ENCODE measurements at places on chromosomes 11 and 22.

- DNase-seq, result no peak
These were observed 51.7 kb downstream of the ZNF143 start for GRCh38 chr11:9512370-9513019.

DNA sequence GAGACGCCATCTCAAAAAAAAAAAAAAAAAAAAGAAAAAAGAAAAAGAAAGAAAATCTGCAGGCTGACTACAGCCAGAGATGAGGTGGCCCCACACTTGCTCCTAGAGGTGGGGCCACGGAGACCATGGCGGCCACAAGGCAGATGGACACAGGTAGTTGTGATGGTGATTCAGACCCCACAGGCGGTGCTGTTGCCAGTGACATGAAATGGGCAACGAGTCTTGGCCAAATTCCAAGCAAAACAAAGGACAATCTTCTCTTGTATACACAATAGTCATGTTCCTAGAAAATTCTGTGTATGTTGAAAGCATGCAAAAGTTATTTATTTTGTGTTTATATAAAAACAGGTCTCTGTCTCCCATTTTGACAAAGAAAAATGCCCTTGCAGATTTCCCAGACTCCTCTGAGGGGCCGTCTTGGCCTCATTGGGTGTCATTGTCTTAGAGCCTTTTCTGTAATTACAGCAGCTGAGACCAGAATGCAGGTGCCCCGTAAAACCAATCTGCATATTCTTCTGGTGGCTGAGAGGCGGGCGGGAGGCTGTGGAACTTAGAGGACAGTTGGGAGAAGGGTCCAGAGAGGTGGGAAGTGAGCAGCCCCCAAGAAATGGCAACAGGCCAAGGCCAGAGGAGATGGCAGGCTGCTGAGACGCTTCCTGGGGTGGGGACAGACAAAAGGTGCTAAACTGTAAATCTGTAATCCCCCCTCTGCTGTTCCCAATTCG lies 22.5 kb upstream of the DAGLA start:
- DNase-seq, result no peak

DNA sequence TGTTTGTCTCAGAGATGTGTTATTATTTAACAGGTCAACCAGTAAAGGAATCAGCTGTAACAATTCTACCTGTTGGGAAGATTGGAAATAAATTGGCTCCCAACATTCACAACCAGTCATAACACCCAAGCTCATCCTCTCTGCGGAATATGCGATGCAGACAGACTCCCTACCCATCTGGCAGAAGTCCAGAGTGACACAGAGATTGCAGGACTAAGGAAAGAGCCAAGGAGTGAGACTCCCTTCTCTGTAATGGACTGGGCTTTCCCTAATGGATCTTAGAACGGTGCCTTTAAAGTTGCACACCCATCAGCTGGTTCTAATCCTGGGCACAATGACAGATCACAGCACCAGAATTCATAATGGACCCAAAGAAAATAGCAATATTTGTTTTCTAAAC lies 27.8 kb upstream of the UBASH3B start:
- DNase-seq, result no peak

DNA sequence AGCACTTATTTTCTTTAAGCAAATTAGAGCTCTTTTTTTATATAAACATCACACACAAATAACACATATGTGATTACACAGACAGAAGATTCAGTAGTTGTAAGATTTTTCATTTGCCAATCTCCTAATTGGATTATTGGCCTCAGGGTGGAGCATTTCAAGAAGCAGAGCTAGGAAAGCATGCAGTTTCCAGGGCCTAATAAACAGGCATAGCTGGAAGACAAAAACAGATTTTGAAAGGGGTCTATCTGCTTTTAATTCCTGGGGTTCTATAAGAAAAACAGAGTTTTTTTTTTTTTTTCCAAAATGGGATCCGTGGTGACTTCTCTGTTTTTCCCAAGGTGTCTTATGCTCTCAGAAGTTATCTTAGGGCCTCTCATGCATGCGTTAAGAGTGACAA lies 7.6 kb upstream of the FOLR3 start:
- DNase-seq, result no peak

GRCh38 chr11:45280449-45280848 lies 5.7 kb downstream of the SYT13 start:
- DNase-seq, result no peak

GRCh38 chr22:27531782-27532530 lies 269.6 kb downstream of the MN1 start:
- no peak for DNase-seq

DNA sequence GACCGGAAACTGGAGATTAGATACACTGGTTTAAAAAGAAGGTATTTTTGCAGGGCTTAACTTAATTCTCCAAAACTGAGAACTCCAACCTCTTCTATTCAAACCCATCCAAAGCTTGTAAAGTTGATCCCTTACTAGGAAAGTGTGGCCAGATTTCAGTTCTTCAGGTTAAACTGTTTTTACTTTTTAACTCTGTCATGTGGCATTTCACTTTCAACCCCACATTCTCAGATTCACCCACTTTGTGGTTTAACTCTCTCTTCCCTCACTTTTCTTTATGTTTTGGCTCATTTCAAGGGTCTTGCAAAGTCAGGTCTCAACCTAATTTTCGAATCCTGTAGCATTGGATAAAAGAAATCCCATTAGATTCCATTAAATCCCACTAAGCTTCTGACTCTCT lies 75.4 kb downstream of the MPPED2 start:
- no peak for DNase-seq

DNA sequence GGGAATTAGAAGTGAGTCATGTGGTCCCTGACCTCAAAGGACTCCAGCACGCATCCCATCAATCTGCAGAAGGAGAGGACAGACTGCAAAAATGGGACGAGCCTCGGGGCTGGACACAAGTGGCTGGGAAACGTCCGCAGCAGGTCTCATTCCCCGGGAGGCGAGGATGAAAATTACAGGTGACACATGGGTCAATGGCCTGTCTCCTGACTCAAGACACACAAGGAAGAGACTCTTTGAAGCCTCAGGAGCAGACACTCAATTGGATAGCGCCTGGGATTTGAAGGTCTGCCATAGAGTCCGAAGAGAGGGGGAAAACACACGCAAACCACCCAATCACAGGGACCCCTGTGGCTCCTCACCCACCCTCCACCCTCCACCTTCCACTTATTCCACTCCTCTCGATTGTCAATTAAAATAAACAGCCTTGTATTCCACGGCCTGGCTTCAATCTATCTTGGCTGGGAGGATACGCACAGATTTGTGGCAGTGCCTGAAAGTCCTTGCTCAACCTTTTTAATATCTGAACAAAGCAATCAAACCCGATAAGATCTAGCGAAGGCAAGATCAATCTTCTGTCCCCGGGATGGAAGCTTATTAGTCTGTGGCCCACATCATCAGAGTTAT lies 101.8 kb upstream of the CADM1 start:
- DNase-seq, result no peak

DNA sequence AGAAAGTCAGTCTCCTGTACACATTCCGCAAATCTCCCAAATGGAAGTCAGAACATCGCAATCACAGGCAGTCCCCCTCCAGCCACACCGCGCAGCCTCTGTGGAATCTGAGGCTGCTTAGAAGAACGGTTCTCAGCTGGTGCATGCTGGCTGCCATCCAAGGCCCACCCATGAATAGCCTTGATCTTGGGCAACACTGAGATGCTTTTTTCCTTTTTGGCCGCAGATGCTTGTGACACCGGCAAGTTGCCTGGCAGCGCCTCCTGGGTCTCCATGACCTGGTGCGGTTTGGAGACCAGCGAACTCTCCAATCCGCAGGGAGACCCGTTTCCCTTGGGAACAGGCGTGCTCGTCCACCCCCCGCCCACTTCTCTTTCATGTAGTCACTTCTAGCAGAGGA lies 26.3 kb upstream of the PHF21B start:
- DNase-seq, result no peak

DNA sequence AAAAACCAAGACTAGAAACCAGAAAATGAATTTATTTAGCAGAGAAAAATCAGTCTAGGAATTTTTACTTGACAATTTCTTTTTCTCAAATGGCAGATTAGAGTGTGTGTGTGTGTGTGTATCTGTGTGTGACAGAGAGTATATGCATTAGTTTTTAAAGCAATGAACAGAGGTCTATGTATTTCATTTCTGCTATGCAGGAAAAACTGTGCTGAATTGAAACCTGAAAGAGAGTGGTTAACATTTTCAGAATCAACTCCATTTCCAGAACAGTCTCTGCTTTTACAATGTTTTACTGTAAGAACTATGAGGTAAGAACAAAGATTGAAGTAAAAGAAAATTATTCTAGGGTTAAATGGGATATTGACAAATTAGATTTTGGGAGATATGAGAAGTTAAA lies 114.8 kb downstream of the GRM5 start:
- no peak for DNase-seq

DNA sequence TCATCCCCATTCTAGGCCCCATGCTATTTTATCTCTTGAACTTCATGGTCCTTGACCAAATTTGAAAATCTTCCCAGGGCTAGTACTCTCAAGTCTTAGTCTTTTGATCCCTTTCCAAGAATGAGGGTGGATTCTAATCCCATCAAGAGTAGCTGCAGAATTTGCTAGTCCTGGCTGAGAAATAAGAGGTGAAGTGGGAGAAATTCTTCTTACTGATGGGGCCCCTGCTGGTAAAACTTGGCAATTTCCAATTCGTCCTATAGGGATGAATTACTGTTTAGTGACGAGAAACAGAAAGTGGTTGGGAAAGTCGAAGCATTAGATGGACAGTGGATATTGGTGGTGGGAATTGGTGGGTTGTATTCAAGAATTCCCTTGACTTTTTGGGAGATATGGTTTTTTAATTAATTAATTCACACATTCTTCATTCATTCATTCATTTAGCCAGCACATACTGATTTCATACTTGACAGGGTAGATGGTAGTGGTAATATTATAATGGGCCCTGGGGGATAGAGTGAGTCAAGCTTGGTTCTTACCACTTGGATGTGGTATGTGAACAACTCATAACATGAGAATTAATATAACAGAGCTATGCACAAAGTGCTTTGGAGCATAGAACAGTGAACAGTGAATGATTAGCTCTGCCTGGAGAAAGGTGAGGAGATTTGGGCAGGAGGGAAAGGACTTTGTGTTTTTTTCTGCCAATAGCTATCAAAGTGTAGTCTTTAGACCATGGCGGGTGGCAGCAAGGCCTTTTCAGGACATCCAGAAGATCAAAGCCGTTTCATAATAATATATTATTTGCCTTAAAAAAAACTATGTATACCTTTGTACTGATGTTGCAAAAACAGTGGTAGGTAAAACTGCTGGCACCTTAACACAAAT lies 103.8 kb downstream of the STIM1 start:
- DNase-seq, result no peak

DNA sequence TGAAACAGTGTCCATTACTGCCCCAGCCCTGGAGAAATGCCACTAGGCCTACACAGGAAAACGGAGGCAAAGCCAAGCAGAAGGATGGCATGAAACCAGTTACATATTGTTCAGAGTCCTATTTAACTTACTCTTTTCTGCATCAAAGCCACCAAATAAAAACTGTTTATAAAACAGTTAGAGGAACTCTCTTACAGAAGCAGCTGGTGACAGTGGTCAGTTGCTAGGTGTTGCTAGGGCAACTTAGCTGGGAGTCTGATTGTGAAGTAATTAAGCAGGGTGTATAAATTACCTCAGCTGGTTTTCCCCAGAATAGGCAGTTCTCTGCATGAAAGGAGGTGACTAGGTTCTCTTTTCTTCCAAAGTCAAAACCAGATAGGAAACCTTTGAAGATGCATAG lies 115.6 kb upstream of the ZBED5 start:
- no peak for DNase-seq

GRCh38 chr22:37734964-37735451 lies 38.2 kb downstream of the TRIOBP start:
- no peak for DNase-seq

GRCh38 chr11:6273188-6273587 lies 13.6 kb downstream of the CCKBR start:
- DNase-seq, result no peak

GRCh38 chr22:34847072-34847471 lies 218.9 kb upstream of the ISX start:
- DNase-seq, result no peak

- no peak for DNase-seq
These were observed 22.5 kb downstream of the CAVIN3 start for GRCh38 chr11:6297831-6298230.

DNA sequence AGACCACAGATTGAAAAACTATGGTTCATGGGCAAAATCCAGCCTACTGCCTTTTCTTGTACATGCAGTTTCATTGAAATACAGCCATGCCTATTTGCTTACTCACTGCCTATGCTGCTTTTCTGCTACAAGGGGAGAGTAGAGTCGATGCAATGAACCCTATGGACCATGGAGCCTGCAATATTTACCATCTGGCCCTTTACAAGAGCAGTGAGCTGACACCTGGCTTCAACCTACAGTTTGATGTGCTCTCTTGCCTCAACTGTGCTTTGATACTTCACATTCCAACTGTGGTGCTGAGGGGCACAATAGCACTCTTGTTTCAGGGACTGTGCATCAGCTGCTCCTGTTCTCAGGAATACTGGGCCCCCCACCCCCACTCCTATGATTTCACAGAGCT lies 239.5 kb upstream of the SORL1-AS1 start:
- no peak for DNase-seq

DNA sequence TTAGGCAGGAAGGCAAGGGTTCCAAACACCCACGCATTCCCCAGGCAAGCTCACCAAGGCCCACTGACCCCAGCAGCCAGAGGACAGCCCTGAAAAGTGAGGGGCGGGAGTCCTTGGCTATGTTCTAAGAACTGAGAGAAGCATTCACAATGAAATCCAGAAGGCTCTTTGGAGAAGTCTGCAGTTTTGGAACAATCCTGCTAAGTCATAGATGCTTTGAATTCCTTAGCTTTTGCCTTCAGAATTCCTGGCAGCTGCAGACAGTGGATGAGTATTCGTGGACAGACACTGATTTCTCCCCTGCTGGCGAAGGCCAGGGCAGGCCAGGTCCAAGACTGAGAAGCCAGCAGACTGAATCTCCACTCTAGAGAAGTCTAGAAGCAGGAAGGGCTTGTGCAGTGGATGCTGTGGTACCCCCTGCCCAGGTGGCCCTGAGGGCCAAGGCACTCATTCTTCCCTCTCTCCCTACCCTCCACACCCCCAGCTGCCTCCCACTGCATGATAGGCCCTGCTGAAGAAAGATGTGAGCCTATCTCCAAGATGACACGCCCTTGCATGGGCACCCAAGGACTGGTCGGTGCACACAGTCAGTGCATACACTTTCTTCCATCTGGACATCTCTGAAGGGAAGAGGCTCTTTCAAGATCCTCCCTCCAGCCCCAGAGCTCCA lies 133.2 kb upstream of the TEAD1 start:
- no peak for DNase-seq

Data from cortex of kidney (tissue), 1 donor.